ENCODE measurements at places on chromosomes 7 and 10.

DNA sequence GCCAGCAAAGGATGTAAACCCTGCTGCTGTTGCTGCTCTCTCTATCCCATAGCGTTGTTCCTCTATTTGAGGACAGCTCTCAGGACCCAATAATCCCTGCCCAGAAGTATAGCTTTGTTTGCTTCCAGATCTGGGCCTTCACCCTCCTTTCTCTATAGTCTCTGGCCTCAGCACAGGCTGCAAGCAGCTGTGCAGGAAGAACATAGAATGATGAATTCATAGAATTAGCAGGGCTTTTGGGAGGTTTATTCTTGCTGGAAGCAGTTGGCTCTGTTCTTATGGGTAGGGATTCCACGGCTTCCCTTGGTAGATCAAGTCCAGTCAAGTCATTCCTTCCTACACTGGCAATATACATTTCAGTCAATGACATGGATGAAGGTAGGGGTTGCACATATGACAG is 354.7 kb downstream of the HPSE2 start:
- DNase-seq = no peak

GRCh38 chr7:81013083-81013817 is 94.4 kb upstream of the SEMA3C start:
- DNase-seq = peak; percentile 41

- no peak for DNase-seq
Observed at GRCh38 chr7:50655020-50655419, 89.8 kb upstream of the DDC start.

GRCh38 chr7:102129636-102130370 is 156.9 kb upstream of the SH2B2 start:
- no peak for DNase-seq

GRCh38 chr10:80139265-80139664 is 6.7 kb downstream of the PLAC9 start:
- DNase-seq = no peak

DNA sequence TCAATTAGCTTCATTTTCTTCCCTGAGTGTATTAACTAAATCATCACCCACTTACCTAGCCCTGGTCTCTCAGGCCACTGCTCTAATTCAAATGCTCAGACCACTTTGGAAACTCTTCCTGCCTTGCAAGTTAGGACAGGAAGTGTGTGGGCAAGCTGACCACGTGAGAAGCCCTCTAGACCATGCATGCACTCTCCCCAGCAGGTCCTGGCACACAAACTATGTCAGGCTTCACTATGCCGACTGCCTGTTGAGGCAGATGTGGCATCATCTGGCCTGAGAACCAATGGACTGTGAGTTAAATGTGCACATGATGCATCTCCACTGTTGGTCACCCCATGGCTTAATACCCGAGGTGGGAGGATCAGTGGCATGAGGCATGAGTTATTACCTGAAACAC is 439.6 kb downstream of the GRID1 start:
- no peak for DNase-seq

GRCh38 chr7:116610210-116610609 is 61.8 kb upstream of the MET start:
- DNase-seq = no peak

DNA sequence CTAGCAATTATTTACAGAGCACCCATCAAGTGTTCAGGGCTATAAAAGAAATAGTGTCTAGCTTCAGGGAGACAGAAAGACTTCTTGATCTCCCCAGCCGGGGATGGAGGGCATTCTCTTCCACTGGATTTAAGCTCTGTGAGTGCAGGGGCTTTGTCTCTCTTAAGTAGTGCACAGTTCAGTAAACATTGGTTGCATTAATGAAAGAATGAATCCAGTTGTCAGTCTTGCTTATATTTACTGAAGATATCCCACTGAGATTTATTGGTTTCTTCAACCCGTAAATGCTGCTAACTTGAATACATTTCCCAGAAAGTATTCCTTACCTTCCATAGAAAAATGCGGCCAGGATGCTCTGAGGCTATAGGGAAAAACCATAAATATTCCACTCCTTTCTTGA is 41.9 kb downstream of the AUTS2 start:
- no peak for DNase-seq

DNA sequence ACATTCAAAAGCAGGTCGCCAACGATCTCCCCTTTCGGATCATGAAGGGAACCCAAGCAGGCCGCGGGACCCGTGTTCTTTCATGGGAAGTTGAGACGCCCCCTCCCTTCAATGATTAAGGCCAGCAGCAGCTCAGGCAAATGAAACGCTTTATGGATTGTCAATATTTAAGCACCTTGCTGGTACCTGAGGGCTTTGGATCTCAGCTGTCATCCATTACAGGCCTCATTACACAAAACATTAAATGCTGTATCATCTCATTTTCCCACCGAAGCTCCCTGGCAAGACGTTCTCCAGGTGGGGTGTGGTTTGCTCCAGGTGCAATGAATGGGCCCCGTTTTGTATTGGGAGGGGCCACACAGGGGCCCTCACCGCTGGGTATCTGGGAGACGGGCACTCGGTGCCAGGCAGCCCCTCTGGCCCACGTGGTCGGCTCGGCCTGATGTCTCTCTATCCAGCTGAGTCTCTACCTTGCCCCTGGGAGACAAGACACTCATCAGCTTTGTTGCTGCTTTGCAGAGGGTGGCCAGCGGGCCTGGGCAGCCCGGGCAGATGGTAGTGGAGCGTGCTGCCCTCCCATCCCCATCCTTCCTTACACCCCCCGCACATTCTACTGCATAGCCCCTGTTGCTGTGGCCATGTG is 456.1 kb upstream of the FOXK1 start:
- no peak for DNase-seq

DNA sequence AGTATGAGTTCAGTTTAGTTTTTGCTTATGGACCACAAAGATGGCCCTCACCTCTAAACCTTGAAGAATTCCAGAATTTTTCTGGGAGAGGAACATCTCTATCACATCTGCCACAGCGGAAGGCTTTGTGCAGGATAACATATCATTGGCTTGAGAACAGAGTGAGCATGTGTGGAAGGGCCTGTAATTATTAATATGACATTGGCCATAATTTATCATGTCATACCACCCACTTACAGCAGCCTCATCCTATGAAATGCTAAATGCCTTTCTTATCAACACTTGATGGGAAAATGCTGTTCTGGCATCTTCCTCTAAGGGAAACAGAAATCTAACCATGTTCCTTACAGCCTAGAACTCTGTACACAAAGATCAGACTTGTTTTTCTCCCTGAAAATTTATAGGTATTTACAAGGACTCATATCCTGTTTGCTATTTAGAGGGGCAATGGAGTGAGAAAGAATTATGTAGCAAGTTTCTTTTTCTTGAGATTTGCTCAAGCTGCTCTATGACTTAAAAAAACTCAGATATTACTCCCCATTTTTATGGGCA is 817.3 kb downstream of the LRMDA start:
- DNase-seq = no peak

GRCh38 chr7:82294382-82294784 is 149.2 kb downstream of the CACNA2D1 start:
- DNase-seq = peak; percentile 15

DNA sequence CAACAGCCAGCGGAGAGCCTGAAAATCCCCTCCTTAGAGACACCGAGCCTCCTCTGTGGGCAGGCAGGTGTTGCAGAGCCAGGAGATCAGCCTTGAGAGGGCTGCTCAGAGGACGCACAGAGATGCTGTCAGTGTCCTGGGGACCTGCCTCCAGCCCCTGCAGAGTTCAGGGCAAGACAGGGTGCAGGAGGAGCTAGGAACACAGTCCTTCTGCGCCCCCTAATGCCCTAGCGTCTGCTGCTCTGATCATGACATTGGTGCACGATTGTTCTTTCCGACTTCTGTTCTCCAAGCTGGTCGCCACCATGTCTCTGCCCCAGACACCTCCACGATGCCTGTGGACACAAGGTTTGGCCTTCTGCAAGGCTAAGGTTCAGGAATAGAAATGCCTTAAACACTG is 613.7 kb upstream of the MKI67 start:
- no peak for DNase-seq

GRCh38 chr10:106765241-106765754 is 399.2 kb downstream of the SORCS1 start:
- no peak for DNase-seq

DNA sequence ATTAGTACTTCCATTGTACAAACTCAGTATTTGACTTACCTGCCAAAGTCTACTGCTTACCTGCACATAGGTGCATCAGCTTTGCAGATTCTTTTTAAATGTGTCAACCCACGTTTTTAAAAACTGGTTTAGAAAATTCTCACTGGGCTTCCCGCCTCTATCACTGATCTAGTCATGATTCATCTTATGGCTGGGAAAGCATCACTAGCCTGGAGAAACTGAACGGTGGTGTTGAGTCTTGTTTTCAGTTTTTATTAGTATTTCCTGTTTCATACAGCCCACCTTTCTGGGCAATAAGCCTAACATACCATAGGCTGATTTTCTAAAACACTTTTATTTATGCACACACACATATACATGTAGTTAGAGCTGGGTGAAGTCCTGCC is 19.7 kb downstream of the DOCK1 start:
- no peak for DNase-seq

GRCh38 chr7:48085942-48086341 is 3.1 kb upstream of the UPP1 start:
- no peak for DNase-seq

- DNase-seq = no peak
Observed at GRCh38 chr7:149873970-149874643, 338 bp downstream of the ATP6V0E2 start.

DNA sequence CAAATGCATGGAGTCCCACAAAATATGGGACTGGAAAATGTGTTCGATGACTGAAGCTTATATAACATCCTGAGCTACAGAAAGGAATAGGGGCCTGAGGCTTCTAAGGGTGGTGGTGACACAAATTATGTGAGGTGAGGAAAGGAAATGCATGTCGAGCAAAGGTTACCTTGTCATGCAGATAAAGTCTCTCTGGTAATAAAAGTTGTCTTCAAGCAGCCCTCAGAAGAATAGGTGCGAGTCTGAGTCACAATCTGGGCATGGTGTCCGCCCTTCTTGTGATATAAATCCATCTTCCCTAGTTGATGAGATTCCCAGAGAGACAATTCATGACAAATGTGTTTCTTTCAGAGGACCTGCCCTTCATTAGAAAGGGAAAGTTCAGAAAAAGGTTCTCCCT is 985.2 kb upstream of the C7orf33 start:
- no peak for DNase-seq

GRCh38 chr7:94174956-94175355 is 170.8 kb upstream of the BET1 start:
- no peak for DNase-seq

DNA sequence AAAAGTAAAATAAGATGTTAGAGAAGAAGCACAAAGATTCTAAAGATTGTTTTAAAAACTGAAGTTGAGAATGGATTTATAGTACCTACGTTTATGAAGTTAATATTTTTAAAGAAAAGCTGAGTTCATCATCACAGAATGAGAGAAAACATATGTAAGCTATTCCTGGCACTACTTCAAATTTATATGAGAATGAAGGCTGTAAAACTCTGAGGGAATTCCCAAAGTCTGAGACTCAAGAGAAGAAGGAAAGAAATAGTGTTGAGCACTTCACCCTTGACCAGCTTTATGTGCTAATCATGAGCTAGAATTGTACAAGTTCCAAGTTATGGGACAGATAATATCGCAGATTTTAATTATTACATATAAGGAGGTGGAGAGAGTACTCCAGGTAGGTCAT is 323.7 kb upstream of the GNAI1 start:
- no peak for DNase-seq

DNA sequence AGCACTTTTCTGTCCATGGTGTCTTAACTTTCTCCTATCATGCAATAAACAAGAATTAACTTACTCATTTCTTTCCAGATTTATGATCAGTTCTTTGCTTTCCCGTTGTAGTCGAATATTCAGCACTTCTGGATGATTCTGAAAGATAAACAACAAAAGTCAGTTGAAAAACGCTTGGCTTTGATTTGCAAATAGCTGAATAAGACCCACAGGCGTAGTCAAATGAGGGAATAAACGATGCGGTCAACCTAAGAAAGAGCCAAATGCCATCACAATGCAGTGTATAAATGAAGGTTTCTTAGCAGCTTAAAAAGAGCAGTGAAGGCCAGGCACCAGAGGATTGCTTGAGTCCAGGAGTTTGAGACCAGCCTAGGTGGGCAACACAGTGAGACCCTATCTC is 109.4 kb downstream of the ADAM12 start:
- no peak for DNase-seq

DNA sequence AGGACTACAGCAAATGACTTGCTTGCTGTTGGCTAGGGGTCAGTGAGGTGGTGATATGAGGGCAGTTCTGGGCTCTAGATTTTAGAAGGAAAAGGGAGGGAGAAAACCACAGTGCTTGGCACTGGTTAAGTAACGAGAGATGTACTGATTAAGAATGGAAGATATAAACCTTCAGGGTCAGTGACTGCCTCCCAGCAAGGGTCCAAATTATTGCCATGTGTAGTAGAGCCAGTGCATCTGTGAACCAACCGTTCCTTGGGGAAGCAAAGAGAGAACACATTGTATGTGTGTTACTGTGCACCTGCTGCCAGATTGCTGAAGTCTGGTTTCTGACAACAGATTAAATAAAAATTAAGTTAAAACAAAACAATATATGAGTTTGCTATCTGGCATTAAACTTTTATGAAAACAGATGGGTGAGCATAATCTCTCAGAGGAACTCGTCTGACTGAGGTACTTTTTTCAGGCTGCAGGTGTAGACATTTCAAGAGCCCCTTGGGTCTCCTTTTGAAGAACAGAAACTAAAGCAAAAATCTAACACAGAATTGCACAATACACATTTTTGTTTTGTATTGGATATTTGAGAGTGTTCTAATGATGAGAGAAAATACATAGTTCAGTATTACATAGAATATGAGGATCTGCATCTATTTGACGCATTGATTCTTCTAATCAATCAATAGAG is 1120.6 kb downstream of the SORCS3 start:
- no peak for DNase-seq

GRCh38 chr10:110414548-110415309 is 83.0 kb upstream of the DUSP5 start:
- no peak for DNase-seq

- no peak for DNase-seq
Observed at GRCh38 chr10:14285941-14286560, 44.7 kb downstream of the FRMD4A start.

- no peak for DNase-seq
Observed at GRCh38 chr10:11197878-11198277, 180.2 kb downstream of the CELF2 start.

DNA sequence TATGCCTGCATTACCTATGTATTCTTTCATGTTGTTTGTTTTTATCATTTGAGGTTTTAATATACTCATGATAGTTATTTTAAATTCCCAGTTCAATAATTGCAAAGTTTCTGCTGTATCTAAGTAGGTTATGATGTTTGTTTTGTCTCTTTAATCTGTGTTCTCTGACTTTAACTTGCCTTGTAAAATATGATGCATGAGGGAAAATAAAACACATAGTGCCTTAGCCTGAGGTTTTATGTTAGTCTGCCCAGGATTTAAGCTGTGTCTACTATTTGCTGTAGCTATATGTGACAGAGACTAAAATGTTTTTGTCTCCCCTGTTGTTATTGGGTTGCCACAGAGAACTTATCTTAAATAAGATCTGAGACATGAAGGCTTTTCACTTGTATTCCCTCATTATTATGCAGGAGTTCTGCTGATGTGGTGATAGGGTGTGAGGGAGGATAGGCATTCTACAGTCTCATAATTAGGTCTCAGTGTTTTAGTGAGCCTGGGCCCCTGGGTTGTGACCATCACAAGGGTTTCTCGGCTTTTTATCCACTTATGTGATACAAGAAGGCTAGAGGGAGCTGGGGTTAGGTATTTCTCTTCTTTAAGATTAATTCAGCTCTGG is 582.5 kb downstream of the CNTNAP2 start:
- no peak for DNase-seq

- no peak for DNase-seq
Observed at GRCh38 chr10:44183667-44184632, 200.9 kb downstream of the CXCL12 start.

GRCh38 chr7:65827366-65827765 is 45.5 kb upstream of the VKORC1L1 start:
- no peak for DNase-seq
